ENCODE measurements at places on chromosomes 6 and 20.
A peak's percentile ranks its signal among the peaks of the same experiment; 100 is the strongest.

- DNase-seq = no peak
These were observed 41.6 kb downstream of the CYP39A1 start for GRCh38 chr6:46610862-46611553.

GRCh38 chr20:24618739-24619138, 149.3 kb downstream of the SYNDIG1 start:
- no peak for DNase-seq

- DNase-seq = no peak
These were observed 2.6 kb downstream of the PTK7 start for GRCh38 chr6:43078691-43079090.

DNA sequence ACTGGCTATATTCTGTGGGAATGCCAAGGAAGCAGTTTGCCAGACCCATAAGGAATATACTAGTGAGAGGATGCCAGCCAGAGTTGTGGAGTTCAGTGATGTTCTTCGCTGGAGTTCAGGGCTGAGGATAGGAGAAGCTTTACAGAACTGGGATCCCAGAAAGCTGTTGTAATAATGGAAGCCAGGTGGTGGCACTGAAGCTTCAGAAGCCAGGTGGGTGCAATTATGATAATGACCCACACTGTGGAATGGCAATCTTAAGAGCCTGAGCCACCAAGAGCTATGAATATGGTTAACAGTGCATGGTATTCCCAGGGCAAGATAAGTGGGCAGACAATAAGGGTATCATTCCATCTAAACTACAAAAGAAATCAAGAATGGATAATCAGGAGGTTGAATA, 25.1 kb upstream of the ENPP1 start:
- no peak for DNase-seq

- DNase-seq = no peak
These were observed 55.1 kb upstream of the NFATC2 start for GRCh38 chr20:51597389-51598231.

DNA sequence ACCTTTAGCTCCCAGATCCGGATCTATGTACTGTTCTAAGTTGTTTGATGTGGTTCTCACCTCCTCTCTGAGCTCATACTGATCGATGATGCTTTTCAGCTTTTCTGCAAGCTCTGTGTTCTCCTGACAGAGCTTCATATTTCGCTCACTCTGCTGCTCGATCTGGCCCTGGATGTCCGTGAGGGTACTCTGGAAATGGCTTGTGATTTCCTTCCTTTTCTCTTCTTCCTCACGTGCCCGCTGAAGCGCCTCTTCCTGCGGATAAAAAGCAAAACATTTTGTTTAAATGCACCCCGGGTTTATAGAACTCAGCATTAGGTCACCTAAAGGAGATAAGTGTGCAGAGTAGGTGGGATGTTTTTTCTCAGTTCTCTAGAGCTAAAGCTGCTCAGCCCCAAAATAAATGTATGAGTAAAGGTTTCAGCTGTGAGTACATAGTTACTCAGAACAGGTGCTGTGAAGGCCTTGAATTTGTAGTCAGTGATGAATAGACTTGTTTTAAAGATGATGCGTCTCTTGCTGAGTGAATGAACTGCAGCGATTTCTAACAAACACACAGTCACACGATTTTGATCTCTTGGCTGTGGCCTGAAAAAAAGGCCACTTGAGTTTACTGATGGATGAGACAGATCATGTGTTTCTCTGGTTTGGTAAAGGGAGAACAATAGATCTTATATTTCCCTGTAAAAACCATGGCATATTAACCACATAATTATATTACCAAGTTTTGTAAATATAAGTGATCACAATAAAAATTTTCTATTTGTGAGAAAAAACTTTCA, 29.1 kb downstream of the TXLNB start:
- DNase-seq = no peak

- DNase-seq = peak; percentile 18
These were observed 70.9 kb downstream of the UST start for GRCh38 chr6:148817689-148818088.

DNA sequence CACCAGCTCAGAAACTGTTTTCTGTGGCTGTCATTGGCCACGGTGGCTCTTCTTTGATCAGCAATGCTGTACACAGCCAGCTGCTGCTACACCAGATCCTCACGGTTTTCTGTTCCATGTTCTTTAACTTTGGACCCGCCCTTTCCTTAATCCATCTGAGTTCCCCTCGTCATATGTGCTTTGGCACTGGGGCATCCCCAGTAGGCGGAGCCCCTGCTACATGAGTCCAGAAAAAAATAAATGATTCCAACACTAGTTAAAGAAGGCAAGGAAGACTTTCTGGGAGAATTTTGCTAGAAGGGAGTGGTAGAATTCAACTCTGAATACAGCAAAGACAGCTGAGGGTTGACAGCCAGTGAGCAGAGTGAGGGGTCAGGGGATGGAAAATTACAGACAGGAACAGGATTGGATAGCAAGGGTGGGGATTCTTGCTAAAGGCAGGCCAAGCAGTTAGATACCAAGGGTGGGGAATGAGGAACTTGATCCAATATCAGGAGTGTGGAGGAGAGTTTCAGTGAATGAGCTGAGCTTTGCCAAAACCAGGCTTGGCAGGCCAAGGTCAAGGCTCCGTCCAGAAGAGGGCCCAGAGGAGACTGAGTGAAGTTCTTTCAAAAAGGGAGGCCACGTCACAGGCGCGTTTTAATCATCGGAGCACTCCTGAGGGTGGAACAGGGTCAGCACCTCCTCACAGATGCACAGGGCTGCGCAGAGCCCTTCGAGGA, 391.8 kb downstream of the CDH4 start:
- DNase-seq = no peak

DNA sequence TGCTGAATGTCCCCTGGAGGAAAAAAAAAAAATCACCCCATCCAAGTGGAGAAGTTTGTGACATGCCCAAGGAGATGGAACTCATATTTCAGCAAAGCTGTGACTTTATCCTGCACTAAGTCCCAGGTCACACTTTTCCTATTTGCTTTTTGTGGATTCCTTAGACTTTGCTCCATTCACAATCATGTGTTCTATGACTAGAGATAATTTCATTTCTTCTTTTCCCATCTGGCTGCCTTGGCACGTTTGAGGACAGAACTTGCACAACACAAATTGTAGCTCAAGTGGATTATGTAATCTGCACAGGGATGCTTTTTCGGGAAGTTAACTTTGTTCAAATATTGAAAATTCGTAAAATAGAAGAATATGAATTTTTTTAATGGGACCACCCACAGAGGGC, 100.7 kb upstream of the PTPN1 start:
- DNase-seq = no peak

- DNase-seq = no peak
These were observed 11.5 kb downstream of the MDC1 start for GRCh38 chr6:30705620-30706019.

- DNase-seq = no peak
These were observed 11.1 kb downstream of the CRISP1 start for GRCh38 chr6:49855221-49855620.

GRCh38 chr6:116398316-116399010, 27.7 kb downstream of the DSE start:
- DNase-seq = peak; percentile 24

DNA sequence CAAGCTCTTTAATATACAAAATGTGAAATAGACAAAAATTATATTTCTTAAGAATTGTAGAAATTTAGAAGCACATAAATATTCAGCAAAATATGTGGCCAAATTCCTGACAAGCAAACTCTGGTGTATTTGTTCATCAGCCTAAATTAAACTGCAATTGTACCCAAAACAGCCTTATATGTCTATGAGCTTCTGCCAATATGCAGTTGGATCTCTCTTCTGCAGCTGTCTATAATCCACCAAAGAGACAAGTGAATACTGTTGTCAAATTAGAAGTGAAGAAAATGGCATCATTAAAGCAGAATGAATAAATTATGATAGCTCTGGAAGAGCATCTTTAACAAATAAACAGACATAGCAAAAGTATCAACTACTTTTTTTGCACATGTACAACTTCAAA, 755.7 kb downstream of the GRIK2 start:
- DNase-seq = no peak

GRCh38 chr20:48724891-48725554, 102.8 kb downstream of the PREX1 start:
- no peak for DNase-seq

- DNase-seq = peak; percentile 24
These were observed 1.0 kb downstream of the POU3F2 start for GRCh38 chr6:98835149-98836024.

DNA sequence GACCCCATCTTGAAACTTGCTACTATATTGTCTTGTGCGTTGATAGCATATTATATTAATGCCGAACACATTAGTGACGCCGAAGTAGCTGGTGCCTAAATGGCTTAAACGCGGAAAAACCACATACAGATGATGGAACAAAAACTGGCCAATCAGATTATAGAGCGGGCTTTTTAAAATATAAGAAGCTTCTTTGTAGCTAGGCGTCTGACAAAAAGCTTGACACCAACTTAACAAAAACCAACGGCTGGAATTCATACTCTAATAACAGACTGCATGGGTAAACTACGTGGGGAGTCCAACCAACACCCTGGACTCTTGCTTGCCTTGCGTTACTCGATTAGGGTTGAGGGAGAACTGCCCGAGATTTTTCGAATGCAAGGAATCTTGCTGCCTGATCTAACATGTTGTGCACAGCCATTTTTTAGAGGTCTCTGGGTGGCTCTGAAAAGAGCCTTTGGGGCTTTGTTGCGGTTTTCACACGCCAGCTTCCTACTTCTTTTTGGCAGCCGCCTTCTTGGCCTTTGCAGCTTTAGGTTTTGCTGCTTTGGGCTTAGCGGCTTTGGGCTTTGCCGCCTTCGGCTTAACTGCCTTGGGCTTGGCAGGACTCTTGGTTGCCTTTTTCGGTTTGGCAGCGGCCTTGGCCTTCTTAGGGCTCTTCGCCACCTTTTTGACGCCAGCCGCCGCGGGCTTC, 45.7 kb downstream of the OR2B2 start:
- peak; percentile 28 for DNase-seq

DNA sequence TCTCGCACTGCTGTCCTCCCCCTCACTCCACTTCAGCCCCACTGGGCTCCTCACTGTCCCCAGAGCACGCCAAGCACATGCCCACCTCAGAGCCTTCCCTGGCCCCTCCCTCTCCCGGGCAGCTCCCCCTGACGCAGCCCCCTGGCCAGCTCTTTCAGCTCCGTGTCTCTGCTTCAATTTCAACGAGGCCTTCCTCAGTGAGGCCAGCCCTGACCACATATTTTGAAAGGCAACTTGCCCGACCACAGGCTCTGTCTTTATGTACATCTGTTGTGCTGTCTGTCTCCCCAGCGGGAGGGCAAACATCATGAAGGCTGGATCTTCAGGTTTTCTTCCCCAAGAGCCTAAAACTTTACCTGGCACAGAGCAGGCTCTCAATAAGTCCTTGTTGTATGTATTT, 44.6 kb downstream of the JPH2 start:
- DNase-seq = no peak

DNA sequence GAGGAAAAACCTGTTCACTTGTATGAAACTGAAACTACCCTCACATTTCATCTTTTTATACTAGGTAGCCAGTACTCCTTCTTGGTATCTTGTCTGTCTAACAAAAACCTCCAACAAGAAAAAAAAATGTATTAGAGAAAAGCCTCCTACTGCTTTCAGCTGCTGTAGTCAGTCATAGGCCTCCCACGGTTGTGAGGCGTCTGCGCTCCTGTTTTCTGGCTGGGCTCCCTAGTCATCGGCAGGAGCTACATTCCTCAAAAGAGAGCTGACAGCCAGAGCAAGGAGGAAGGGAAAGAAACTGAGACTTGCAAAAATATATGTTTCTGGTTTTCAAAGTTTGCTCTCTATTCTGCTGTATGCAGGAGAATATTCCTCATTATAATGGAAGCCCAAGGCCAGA, 517.0 kb downstream of the LMBRD1 start:
- DNase-seq = no peak

GRCh38 chr20:1301031-1301529, 27.9 kb downstream of the SDCBP2 start:
- peak; percentile 63 for DNase-seq

DNA sequence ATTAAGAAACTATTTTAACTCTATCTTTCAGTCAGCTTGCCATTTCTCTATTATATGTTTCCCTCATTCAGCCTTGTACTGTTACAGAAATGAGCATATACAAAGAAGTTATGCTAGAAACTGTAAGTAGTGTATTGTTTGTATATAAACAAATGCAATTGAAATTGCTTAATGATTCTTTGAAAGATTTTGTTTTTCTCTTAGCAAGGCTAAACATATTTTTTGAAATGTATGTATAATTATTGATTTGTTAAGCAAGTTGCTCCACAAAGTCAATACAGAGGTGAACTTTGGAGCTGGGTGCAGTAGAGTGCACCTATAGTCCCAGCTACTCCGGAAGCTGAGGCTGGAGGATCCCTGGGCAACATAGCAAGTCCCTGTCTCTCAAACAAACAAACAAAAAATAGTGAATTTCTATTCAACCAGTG, 253.6 kb downstream of the RNGTT start:
- no peak for DNase-seq

DNA sequence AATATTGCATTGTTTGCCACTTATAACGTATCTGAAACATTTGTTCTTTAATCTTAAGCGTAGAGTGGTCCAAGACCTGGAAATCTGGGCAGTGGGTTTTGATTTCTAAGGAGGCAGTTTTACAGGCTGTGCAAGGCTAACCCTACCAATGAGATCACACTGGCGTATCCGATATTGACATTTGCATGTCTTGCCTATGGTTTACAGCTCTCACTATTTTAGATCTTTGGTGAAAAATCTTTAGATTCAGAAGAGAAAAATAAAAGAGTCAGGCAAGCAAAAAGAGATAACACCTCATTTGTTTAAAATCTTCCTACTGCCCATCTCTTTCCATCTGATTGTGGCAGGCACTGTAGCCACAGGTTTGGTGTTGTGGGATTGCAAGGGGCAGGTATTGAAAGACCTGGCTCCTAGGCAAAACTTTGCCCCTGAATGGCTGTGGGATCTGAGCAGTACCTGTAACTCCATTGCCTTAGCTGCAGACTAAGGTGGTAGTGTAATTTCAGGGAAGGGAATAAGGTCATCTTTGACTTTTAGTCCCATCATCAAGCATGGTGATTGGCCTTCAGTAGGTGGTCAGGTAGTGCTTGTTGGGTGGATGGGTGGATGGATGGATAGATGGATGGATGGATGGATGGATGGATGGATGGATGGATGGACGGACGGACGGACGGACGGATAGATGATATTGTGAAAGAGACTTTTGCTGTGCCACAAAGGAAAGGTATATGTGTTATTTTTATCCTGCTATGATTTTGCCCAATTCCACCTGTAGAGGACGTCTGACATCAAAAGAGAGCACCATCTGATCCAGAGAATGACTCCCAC, 1.9 kb downstream of the TNFAIP3 start:
- no peak for DNase-seq

DNA sequence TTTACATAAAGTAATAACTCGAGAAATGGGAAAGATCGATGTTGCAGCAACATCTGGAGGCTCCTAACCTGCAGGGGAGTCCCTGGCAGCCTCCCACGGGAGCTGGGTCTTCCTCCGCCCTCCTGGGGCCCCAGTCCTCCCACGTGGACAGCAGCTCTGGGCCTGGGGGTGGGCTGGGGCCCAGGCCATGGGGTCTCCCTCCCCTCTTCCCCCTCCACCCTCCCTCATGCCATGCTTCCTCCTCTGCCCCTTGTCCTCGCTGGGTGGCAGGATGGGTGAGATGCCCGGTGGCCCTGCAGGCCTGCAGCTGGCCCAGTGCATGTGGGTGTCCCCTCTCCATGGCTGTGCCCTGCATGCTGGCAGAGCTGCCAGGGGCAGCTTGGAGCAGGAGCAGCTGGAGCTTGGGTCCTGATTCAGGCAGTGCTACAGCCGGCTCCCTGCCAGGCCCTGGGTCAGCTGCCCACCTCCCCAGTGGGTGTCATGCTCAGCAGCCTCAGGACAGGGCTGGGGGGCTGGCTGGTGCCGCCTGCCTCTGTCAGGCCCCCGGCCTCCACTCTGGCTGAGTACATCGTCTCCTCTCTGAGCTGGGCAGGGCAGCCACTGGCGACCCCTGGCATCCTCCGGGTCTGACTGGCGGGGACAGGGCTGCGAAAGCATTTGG, 48.9 kb upstream of the BHLHE23 start:
- no peak for DNase-seq
